Stimulated activated CD8-positive, alpha-beta memory T cell treated with anti-CD3 and anti-CD28 coated beads, Interleukin-4, amount 100 ng/mL, for 1 hour (primary cell): ENCODE measurements at places on chromosomes 11 and 22.

DNA sequence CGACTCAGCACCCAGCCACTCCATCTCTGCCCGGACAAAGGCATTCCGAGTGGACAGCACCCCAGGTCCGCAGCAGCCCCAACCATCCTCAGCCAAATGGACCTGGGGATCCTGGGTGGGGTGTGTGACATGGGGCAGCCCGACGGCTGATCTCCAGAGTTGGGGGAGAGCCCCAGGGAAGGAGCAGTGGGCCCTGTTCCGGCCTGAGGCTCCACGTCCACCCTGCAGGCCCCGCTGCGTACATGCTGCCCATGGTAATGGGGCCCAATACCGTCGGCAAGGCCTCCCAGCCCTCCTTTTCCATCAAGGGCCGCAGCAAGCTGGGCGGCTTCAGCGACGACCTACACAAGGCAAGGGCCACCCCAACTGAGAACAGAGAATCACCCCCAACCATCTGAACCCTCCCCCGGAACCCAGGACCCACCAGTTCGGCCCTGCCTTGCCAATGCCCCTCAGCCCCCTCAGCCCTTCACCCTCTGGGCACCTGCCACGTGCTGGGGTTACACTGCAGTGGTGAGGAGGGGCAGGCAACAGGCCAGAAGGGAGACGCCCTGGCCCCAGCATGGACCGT, 5.4 kb downstream of the SCGB1C1 start:
- no peak for DNase-seq

DNA sequence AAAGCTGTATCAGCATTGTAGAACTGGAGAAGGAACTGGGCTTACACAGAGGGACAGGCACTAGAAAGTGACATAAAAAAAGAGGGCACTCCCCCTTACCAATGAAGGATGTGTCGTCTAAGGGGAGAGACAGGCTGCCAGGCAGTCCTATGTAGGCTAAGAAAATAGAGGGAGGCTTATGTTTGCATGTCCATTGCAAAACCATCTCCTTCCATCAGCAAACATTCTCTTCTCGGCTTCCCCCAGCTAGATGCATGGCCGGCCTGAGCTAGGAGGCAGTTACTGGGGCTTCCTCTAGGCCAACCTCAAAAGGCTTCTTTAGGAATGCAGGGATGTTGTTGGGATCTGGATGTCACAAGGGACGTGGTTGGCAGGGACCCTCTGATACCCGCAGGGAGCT, 139.1 kb downstream of the PKNOX2 start:
- DNase-seq: no peak

GRCh38 chr11:1388763-1389102, 1.0 kb upstream of the BRSK2 start:
- DNase-seq: no peak

DNA sequence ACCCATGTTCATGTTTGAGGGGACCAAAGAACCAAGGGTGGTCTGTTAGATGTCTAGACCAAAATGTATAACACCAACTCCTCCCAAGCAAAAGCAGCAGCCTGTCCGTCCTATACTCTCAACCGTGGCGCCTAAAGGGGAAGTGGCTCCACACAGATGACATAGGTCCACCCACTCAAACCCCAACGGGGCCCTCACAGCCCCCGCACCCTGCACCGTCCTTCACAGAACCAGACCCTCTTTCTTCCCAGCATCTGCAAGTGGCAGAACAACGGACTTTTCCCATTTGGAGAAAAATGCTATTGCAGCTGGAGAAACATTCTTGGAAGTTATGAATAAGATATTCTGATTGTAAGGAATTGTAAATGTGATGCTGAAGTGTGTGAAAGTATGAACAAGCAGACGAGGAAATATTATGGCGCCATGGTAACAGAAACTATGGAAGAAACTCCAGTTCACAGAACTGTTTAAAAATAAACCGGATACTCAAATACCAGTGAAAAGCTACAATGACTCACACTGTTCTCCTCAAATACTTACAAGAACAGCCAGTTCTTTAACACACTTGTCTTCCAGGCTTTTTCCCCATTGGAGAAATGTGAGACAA, 76.5 kb upstream of the ARFGAP3 start:
- no peak for DNase-seq

DNA sequence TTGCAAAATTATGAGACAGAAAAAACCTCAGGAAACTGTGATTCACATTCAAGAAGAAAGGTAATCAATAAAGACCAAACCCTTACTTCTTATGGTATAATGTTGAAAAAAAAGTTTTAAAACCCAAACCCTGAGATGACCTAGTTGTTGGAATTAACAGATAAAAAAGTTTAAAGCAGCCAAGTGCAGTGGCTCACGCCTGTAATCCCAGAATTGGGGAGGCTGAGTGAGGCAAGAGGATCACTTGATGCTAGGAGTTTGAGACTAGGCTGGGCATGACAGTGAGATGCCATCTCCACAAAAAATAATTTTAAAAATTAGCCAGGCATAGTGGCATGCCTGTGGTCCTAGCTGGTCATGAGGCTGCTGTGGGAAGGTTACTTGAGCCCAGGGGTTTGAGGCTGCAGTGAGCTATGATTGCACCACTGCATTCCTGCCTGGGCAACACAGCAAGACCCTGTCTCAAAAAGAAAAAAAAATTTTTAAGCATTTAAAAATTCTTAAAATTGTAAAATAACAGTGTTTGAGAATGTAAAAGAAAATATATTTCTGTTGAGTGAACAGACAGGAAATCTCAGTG, 85.1 kb downstream of the EFCAB6 start:
- DNase-seq: no peak

DNA sequence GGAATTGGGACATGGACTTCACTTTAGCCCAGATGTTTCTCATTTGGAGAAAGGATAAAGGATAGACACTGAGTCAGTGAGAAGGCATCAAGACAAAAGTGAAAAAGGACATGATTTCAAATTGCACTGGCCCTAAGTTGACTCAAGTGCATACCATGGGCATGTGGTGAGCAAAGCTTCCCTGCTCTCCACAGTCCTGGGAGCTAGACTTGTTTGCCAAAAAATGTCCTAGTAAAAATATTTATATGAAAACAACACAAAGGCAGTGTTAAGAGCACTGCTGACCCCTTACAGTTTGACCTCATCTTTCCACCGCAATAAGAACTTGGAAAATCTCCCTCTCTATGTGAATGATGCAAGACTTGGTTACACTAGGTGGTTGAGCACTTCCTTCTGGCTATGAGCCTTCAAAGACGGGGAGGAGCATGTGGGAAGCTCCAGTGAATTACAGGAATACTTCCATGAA, 46.5 kb upstream of the FIBIN start:
- DNase-seq: no peak

GRCh38 chr11:109512249-109512648, 90.3 kb downstream of the C11orf87 start:
- DNase-seq: no peak

DNA sequence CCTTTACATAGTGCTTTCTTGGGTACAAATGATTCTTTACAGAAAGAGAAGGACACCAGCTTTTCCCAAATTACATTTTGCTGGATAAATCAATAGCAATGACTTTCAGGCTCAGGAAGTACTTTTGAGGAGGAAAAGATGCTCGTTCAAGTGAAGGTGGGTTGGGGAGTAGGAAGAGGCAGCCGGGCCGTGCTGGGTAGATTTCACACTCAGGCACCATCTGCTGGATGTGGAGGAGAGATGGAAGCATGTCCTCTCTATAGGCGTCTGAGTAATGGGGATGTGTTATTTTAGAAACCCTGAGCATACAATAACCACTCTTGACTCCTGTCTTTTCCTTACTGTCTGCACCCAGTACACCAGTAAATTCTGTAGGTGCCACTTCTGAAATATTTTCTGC, 152.3 kb upstream of the LARGE1 start:
- DNase-seq: no peak

DNA sequence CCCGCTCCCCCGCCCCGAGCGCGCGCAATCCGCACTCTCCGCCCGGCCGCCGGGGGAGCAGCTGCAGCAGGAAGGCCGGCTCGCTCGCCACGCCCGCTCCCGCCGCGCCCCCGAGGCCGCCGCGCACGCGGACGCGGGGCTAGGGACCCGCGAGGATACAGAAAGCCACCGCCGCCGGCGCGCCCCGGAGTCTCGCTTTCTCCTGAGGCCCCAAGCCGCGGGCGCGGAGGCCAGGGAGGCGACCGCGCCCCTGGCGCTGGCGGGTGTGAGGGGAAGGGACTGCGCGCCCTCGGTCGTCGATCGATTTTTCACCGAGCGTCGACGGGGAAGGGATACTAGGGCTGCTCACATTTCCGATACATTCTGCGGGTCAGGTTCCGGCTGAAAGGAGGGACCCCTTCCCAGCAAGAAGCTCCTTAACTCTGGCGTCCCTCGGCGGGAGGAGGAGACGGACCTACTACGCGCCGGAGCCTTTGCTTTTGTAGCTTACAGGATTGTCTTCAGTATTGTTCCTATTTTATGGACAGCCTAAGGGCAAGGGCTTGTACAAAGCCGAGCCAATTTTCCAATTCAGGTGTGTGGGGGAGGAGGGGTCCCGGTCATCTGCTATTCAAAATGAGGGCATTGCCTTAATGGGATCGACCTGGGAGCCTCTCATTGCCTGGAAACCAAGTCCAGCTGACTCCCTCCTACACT, 416 bp upstream of the GAB2 start:
- peak; percentile 41 for DNase-seq

DNA sequence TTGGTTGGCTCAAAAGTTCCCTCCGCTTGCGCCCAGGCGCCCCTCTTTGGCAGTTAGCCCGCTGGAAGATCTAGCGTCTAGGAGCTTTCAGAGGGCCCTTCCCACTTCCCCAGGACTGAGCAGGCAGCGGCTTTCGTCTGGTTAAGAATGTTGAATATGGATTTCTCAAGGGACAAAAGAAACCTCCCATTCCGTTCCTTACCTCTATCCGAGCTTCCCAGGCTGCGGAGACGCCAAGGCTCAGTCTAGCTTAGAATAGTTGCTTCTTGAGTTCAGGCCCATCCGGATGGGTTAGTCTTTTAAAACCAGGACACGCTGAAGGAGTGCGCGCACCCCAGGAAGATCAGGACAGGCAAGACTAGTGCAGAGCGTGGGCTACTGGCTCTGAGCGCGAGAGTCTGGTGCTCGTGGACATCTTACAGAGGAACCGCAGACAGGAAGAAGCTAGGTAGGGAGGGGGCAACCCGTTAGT, 1.6 kb downstream of the NELL1 start:
- no peak for DNase-seq

- no peak for DNase-seq
Observed at GRCh38 chr11:132131047-132131446, 760.6 kb downstream of the NTM start.

DNA sequence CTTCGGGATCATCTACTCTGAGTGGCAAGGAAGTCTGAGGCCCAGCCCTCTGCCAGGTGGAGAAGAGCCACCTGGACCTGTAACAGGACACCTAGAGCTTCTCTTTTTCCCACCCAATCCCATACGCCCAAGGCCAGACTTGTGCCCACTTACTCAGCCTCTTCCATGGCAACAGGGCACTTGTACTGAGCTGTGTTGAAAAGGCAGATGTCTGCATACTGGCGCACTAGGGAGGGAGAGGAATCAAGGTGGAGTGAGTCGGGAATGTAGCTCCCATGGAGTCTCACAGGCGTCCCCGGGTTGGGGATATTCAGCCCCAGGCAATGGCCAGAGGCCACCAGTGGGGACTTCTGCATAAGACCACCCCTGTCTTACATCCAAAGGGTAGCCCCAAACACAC, 36.1 kb downstream of the TPBGL start:
- no peak for DNase-seq

DNA sequence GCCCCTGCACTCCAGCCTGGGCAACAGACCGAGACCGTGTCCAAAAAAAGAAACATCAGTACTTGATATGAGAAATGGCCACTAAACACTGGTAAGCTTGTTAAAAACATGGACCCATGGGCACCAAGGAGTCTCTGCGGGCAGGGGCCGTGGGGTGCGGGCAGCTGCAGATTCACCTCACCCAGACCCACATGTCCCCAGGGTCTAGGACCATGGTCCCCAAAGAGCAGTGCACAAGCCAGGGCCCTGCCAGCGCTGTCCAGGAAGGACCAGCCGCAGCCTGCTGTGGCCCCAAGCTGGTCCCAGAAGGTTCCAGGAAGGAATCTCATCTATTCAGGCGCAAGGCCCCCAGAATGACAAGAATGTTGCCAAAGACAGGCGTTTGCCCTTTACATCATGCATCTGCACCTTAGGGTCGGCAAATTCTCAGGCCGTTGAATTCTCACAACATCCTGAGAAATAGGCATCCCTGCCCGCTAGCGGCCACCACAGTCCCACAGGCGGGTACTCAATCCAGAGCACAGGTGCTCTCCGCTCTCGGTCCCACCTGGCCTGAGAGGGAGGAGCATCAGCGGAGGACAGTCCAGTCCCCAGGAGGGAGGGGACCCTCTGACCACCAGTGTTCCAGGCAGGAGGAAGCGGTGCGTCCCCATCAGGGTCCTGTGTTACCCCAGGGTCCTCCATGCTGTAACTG, 9.5 kb downstream of the YPEL1 start:
- no peak for DNase-seq

- no peak for DNase-seq
Observed at GRCh38 chr11:34809191-34810106, 106.7 kb downstream of the APIP start.

- DNase-seq: no peak
Observed at GRCh38 chr11:30128269-30128932, 102.4 kb upstream of the FSHB start.

- no peak for DNase-seq
Observed at GRCh38 chr11:35126000-35126878, 12.7 kb upstream of the CD44 start.

DNA sequence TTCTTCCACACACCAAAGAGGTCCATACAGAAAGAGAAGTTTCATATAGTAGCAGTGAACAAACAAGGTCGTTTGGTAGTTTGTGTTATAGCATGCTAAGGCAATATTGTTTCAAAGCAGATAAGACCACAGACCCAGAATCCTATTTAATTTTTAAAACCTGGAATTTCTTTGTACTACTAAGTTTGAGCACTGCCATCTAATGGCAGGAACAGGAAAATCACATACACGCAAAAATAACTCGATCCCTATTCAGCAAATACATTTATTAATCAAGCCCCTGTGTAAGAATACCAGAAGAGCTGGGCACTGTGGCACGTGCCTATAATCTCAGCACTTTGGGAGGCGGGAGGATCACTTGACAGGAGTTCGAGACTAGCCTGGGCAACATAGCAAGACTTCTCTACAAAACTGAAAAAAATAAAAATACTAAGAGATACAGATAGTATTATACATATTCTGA, 2.9 kb upstream of the BTBD10 start:
- no peak for DNase-seq

DNA sequence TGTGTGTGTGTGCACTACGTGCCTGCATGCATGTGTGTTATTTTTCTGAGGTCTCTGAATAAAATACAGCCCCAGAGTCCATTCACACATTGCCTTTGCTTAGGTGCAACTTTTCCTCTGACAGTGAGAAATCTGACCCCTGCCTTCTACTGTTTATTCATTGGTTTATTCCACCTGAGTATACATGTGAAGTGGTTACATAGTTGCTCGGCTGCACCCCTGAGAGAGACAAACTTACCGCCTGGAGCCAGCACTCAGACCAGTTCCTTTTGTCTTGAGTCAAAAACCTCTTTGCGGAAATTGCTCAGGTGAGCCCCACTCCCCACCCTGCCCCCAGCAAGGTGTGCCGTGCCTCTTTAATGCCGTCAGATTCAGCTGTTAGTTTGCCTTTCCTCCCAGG, 363.6 kb downstream of the BRD1 start:
- DNase-seq: no peak
